Neural crest cell (in vitro differentiated cells): ENCODE measurements at places on chromosomes 4 and X. TPM values are rescaled to one million over a fixed set of nuclear protein-coding genes. Genes with fewer than 3 reads are reported as not detected.

TRIM61 gene
- 0.19 and 0.27 TPM in 2 replicates for total RNA-seq

SRPK3 gene
- total RNA-seq, result 0.14 and 0.30 TPM in 2 replicates

GRCh38 chr4:72286185-72286584, 254.4 kb downstream of the NPFFR2 start:
- H3K36me3 ChIP-seq, result no peaks in the 10 kb centered on the region
- H3K4me1 ChIP-seq, result no peaks in the 10 kb centered on the region
- H3K27ac ChIP-seq, result no peak overlapping the region
- no peak overlapping the region for H3K4me3 ChIP-seq
- H3K27me3 ChIP-seq, result no peaks in the 10 kb centered on the region

TCEAL9 gene
- total RNA-seq, result 42.8 and 46.4 TPM in 2 replicates

DNA sequence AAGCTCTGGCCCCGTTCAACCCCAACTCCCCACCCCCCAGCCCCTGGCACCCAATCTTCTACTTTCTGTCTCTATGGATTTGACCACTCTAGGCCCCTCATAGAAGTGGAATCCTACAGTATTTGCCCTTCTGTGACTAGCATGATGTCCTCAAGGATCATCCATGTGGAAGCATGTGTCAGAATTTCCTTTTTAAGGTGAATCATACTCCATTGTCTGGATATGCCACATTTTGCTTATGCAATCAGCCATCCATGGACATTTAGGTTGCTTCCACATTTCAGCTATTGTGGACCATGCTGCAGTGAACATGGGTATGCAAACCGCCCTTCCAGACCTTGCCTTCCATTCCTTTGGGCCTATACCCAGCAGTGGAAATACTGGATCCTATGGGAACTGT, 15.5 kb downstream of the CCNQ start:
- DNase-seq, result no peak
- no peaks in the 10 kb centered on the region for H3K27me3 ChIP-seq
- H3K4me1 ChIP-seq, result peaks cover 27% of the 10 kb centered on the region
- H3K4me3 ChIP-seq, result no peak overlapping the region
- H3K27ac ChIP-seq, result no peak overlapping the region
- peaks cover 6% of the 10 kb centered on the region for H3K36me3 ChIP-seq

DNA sequence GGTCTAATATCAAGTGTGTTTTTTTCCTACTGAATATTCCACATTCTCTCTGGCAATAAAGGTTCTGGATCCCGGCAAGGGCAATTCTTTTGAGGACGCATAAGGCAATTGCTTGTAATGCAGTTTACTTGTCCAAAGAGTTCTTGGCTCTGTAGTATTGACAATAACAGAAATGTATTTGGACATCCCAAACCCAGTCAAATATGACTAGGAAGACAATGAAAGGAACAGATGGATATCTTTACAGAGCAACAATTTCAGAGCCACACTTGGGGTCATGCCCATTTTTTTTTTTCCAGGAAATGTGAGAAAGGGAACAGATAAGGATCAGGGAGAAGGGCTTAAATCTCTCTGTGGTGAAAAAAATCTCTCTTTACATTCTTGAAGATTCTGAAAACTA, 12.2 kb downstream of the GK2 start:
- H3K27ac ChIP-seq, result no peak overlapping the region
- H3K4me3 ChIP-seq, result no peak overlapping the region
- no peak for DNase-seq
- no peaks in the 10 kb centered on the region for H3K27me3 ChIP-seq
- no peaks in the 10 kb centered on the region for H3K4me1 ChIP-seq
- no peaks in the 10 kb centered on the region for H3K36me3 ChIP-seq

GRCh38 chr4:110710070-110710469, 87.2 kb upstream of the PITX2 start:
- H3K27me3 ChIP-seq, result no peaks in the 10 kb centered on the region
- H3K4me1 ChIP-seq, result no peaks in the 10 kb centered on the region
- H3K27ac ChIP-seq, result no peak overlapping the region
- no peaks in the 10 kb centered on the region for H3K36me3 ChIP-seq
- no peak for DNase-seq

- no peak overlapping the region for H3K27ac ChIP-seq
- H3K27me3 ChIP-seq, result peaks cover 12% of the 10 kb centered on the region
- no peaks in the 10 kb centered on the region for H3K4me1 ChIP-seq
- peaks cover 3% of the 10 kb centered on the region for H3K36me3 ChIP-seq
- H3K4me3 ChIP-seq, result no peak overlapping the region
- DNase-seq, result no peak
These were observed 32.9 kb upstream of the PAGE5 start for GRCh38 chrX:55187281-55187680.

SLC7A11 gene
- total RNA-seq, result 18.7 and 19.2 TPM in 2 replicates

GRCh38 chr4:189121336-189121735, 819.3 kb upstream of the FRG1 start:
- H3K27me3 ChIP-seq, result no peaks in the 10 kb centered on the region
- no peak for DNase-seq
- H3K4me3 ChIP-seq, result no peak overlapping the region
- H3K4me1 ChIP-seq, result no peaks in the 10 kb centered on the region
- peaks cover 2% of the 10 kb centered on the region for H3K36me3 ChIP-seq

DNA sequence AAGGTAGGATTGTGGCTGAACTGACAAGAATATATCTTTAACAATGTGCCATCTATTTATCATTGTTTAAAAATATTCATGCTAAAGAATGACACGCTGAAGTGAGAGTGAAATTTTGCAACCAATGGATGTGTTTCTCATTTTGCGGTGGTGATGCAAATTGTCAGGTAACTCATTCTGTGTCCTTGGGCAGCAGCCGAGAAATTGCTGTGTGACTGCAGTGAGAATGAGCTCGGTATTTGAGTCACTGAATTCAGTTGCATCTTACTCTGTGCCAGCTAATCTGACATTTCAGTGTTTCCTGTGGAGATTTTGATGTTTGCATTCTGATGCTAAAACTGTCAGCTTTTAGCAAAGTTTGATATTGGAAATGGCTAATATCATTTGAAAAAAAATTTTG, 28.1 kb downstream of the MCUB start:
- peaks cover 14% of the 10 kb centered on the region for H3K36me3 ChIP-seq
- H3K27ac ChIP-seq, result no peak overlapping the region
- DNase-seq, result no peak

TRPC5OS gene
- total RNA-seq, result not detected in 2 replicates

SPANXN4 gene
- total RNA-seq, result not detected in 2 replicates

MTNR1A gene
- 0.98 and 1.2 TPM in 2 replicates for total RNA-seq

ENPP6 gene
- total RNA-seq, result not detected in 2 replicates

DNA sequence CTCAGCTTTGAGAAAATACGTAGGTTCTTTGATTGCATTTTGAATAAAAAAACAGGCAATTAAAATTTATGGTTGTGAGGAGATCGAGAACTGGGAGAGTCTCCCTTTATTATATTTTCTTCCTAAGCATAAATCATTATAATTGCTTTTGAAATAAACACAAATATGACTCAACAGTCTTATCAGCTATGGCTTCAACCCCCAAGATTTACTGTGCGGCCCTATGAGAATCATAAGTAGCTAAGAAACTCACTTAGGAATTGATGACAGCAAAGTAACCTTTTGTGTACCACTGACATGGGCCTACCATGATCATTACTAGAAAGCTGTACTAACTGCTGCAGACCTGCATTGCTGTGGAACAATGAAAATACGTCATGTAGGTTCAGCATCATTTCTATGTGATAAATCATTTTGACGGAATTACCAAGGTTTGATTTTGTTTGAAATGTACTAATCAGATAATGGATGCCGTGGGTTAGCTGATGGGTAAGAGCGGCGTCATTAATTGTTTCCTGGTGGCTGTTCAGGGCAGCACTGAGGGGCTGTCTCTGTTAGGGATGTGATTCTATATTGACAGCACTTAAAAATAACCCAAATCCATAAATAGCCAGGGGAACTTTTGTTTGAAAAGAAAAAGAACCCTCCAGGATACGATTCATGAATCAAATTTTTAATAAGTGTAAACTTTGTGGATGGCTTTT, 51.5 kb upstream of the GPRIN3 start:
- H3K36me3 ChIP-seq, result no peaks in the 10 kb centered on the region
- no peaks in the 10 kb centered on the region for H3K27me3 ChIP-seq
- no peak for DNase-seq
- no peak overlapping the region for H3K4me3 ChIP-seq
- no peaks in the 10 kb centered on the region for H3K4me1 ChIP-seq
- H3K27ac ChIP-seq, result no peak overlapping the region

GRCh38 chr4:121025540-121025939, 46.8 kb downstream of the NDNF start:
- DNase-seq, result no peak
- H3K4me3 ChIP-seq, result no peak overlapping the region
- H3K4me1 ChIP-seq, result no peaks in the 10 kb centered on the region
- no peaks in the 10 kb centered on the region for H3K36me3 ChIP-seq
- no peaks in the 10 kb centered on the region for H3K27me3 ChIP-seq

GRCh38 chrX:149129767-149130166, 375.3 kb downstream of the IDS start:
- peak overlapping the region; percentile 14 for H3K4me3 ChIP-seq
- no peaks in the 10 kb centered on the region for H3K27me3 ChIP-seq
- H3K4me1 ChIP-seq, result peaks cover 18% of the 10 kb centered on the region
- no peak for DNase-seq

- no peaks in the 10 kb centered on the region for H3K36me3 ChIP-seq
- no peak for DNase-seq
- no peak overlapping the region for H3K4me3 ChIP-seq
- H3K27ac ChIP-seq, result no peak overlapping the region
- peaks cover 2% of the 10 kb centered on the region for H3K27me3 ChIP-seq
These were observed 7.4 kb downstream of the AFF1 start for GRCh38 chr4:86942185-86942666.

DNA sequence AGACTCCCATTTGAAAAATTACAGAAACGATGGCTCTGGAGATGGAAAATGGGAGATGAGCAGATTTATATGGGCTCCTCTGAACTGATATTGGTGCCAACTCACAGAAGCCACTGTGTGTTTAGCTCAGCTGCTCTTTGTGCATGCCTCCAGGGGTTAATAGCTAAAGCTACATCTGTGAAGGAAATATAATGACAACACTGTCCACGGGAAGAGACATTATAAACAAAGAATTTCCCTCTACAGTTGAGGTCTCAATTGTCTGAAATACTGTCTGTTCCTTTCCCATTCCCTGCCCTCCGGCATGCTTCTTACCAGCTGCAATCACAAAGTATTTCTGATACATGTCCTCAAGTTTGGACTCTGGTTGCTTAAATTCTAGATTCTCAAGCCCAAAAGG, 40.4 kb downstream of the PPA2 start:
- DNase-seq, result no peak
- H3K27me3 ChIP-seq, result no peaks in the 10 kb centered on the region
- peaks cover 62% of the 10 kb centered on the region for H3K36me3 ChIP-seq
- peak overlapping the region; percentile 68 for H3K27ac ChIP-seq

DNA sequence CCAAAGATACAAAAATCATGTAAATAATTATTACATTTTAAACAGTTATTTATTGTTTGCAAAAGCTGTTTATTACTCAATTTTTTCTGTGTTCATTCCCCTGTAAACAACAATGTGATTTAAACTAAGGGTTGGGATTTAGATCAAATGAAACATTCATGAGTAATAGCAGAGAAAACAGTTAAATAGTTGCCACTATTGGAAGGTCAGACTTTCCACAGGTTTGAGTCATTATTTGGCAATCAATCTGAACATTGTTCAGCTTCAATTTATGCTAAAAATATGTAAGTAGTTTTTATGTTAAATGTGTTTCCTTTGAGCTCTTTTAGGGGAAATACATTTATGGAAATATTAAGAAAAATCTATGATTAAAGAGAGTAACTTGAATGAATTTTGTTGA, 144.9 kb downstream of the STIM2 start:
- H3K4me1 ChIP-seq, result no peaks in the 10 kb centered on the region
- no peaks in the 10 kb centered on the region for H3K27me3 ChIP-seq
- DNase-seq, result no peak
- H3K27ac ChIP-seq, result no peak overlapping the region

GRCh38 chrX:154029439-154029838, 9.7 kb upstream of the IRAK1 start:
- peaks cover 4% of the 10 kb centered on the region for H3K36me3 ChIP-seq
- no peaks in the 10 kb centered on the region for H3K27me3 ChIP-seq
- H3K27ac ChIP-seq, result no peak overlapping the region
- no peak for DNase-seq
- H3K4me1 ChIP-seq, result peaks cover 5% of the 10 kb centered on the region
- H3K4me3 ChIP-seq, result no peak overlapping the region
